ENCODE measurements at places on chromosomes 3 and 15. TPM values are rescaled to one million over a fixed set of nuclear protein-coding genes. Genes with fewer than 3 reads are reported as not detected.
A peak's percentile ranks its signal among the peaks of the same experiment; 100 is the strongest.

DNA sequence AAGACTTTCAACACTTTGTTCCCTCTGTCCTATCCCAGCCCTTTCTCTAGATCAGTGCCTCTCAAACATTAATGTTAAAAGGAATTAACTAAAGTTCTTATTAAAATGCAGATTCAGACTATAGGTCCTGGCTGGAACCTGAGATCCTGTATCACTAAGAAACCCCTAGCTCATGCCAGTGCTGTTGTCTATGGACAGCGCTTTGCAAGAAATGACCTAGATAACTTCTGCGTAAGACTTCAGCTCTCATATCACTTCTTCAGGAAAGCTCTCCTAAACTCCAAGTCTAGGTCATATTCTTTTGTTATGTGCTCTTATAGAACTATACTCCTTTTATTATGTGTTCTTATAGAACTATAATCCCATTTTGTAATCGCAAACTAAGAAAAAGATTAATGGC, 67.8 kb upstream of the CDIN1 start:
- peaks cover 8% of the 10 kb centered on the region for H3K27me3 ChIP-seq
- no peaks in the 10 kb centered on the region for H3K4me1 ChIP-seq
- H3K4me3 ChIP-seq: no peak overlapping the region
- no peak for DNase-seq
- no peaks in the 10 kb centered on the region for H3K36me3 ChIP-seq

DNA sequence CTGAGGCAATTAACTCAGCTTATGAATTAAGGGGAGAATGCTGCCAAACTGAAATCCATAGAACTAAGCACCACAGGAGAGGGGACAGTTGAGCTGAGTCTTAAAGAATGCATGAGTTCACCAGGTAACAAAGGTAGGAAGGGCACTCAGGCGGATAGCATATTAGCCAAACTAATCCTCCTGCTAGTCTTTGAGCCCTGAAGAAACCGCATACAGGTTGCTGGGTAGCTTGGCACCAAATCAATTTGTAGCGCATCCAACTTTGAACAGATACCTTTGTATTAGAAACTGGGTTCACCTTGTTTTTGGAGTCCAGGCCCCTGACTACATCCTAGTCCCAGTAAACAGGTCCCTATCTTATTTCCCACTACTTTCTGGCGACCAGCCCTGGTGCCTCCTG, 93.7 kb downstream of the FRMD4B start:
- no peaks in the 10 kb centered on the region for H3K27me3 ChIP-seq
- H3K27ac ChIP-seq: no peak overlapping the region
- no peak for DNase-seq

DNA sequence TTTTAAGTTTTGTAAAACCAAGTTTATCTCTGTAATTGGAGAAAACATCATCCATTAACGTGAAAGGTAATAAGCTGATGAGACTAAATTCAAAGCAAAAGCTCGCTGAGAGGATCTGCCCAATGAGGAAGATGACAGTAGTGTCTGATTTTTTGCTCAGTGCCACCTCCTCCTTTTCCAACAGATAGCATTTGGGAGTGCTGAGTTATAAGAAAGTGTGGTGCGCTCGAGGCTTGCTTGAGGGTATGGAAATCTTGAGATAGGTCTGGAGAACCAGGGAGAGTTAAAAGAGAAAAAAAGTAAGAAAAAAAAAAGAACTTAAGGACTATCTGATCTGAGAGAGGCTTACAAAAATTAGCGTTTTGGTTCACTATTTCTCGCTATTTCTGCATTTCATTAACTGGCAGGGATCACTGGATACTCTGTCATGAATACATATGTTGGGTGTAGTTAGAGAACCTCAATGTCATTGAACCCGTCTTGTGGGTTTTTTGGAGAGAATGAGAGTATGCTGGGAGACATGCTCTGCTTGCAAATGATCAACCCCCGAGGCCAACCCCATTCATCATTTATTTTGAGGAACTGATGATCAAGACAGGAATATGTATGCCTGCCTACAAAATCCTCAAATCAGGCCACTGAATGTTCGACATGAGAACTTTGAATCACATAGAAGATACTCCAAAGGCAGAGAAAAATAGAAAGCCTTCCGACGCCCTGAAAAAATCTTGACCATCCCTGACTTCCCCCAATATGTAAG, 973 bp upstream of the USP13 start:
- peaks cover 25% of the 10 kb centered on the region for H3K4me1 ChIP-seq
- no peaks in the 10 kb centered on the region for H3K27me3 ChIP-seq
- DNase-seq: no peak
- H3K4me3 ChIP-seq: peak overlapping the region; percentile 83
- peaks cover 6% of the 10 kb centered on the region for H3K36me3 ChIP-seq
- H3K27ac ChIP-seq: peak overlapping the region; percentile 61

PROK2 gene
- not detected for total RNA-seq

GRCh38 chr15:59424616-59425015, 13.4 kb upstream of the FAM81A start:
- H3K27ac ChIP-seq: no peak overlapping the region
- no peak for DNase-seq
- peaks cover 29% of the 10 kb centered on the region for H3K4me1 ChIP-seq
- no peak overlapping the region for H3K4me3 ChIP-seq
- no peaks in the 10 kb centered on the region for H3K36me3 ChIP-seq

GRCh38 chr3:125280668-125281361, 68.3 kb upstream of the SLC12A8 start:
- H3K4me1 ChIP-seq: no peaks in the 10 kb centered on the region
- H3K36me3 ChIP-seq: peaks cover 72% of the 10 kb centered on the region
- H3K27me3 ChIP-seq: no peaks in the 10 kb centered on the region
- no peak overlapping the region for H3K27ac ChIP-seq
- DNase-seq: no peak

SOX14 gene
- not detected for total RNA-seq

DNA sequence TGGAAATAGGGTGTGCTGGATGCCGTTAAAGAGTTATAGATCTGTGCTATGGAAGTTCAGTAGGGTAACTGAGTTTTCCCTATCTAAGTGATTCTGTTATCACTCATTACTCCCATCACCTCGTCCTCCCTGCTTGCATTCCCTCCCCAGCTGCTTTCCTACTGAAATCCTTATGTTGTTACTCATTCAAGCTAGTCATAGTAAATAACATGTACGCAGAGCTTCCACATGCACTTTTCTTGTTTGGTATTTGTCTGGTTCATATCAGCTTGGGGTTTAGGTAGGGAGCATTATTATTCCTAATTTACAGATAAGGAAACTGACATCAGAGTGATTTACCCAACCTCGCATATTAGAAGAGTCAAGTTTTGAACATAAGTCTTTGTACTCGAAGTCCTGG, 135.1 kb downstream of the HCN4 start:
- peaks cover 13% of the 10 kb centered on the region for H3K27me3 ChIP-seq
- no peak for DNase-seq
- H3K27ac ChIP-seq: no peak overlapping the region

DNA sequence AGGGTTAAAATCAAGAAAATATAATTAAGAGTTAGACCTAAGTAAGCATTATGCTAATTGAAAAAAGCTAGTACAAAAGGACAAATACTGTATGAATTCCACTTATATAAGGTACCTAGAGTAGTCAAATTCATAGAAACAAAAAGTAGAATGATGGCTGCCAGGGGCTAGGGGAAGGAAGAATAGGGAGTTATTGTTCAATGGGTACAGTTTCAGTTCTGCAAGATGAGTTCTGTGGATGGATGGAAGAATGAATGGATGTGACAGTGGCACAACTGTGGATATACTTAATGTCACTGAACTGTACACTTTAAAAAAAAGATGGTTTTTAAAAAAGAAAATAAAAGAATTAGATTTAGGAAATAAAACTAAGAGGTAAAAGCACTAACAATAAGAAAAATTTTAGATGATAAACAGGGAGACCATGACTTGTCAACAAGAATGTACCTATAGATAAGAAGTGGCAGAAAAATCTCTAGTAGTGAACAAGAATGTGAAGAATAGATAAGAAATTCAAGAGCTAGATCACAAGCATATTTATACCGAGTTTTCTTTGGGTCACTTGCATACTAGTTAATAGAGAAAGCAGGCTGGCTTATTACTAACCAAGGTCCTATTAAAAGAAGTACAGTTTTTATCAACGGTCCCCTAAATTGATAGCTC, 5.5 kb downstream of the IFT80 start:
- H3K4me1 ChIP-seq: peaks cover 10% of the 10 kb centered on the region
- H3K36me3 ChIP-seq: peaks cover 2% of the 10 kb centered on the region
- no peak overlapping the region for H3K27ac ChIP-seq
- no peak for DNase-seq

AGBL1 gene
- not detected for total RNA-seq

IQCF5 gene
- total RNA-seq: not detected

- H3K27ac ChIP-seq: no peak overlapping the region
- H3K4me3 ChIP-seq: no peak overlapping the region
- H3K36me3 ChIP-seq: no peaks in the 10 kb centered on the region
- no peaks in the 10 kb centered on the region for H3K4me1 ChIP-seq
- H3K27me3 ChIP-seq: no peaks in the 10 kb centered on the region
- DNase-seq: no peak
These were observed 139.3 kb upstream of the ROBO2 start for GRCh38 chr3:76900596-76900995.

ANKUB1 gene
- total RNA-seq: not detected

DNA sequence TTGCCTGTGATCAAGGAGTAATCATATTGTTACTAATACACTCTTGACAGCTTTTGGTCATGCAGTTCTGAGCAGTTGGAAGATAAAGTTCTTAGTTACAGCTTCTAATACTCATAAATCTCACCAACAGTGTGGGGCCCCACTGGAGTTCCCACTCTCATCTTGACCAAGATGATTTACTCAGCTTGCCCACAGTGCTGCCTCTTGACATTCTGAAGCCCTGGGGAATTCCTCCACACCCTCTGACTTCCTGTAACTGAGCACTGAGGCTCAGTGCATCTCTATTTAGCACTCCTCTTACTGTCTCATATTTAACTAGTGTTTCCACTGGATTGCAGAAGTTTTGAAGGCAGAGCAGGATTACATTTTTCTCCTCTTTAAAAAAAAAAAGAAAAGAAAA, 1.9 kb upstream of the ARL6IP5 start:
- H3K36me3 ChIP-seq: peaks cover 22% of the 10 kb centered on the region
- H3K4me1 ChIP-seq: peaks cover 80% of the 10 kb centered on the region
- H3K27ac ChIP-seq: peak overlapping the region; percentile 95

DNA sequence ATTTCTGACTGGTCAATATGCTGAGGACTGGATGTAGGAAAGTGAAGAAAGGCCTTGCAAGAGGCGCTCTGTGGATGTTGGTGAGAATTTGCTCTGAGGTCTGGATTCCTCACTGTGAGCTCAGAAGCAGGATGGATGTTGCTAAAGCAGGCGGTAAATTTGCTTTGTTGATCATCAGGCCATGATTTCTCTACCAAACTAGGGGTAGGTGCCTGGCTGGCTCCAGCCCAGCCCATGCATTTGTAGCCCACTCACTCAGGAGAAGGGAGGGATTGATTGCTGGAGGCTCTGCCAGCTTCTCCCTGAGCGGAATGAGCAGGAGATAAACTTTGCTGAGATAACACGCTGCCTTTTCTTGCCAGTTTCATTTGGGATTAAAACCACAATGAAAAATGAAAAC, 44.3 kb upstream of the NTRK3 start:
- H3K27ac ChIP-seq: no peak overlapping the region
- H3K4me1 ChIP-seq: no peaks in the 10 kb centered on the region
- DNase-seq: no peak
- no peaks in the 10 kb centered on the region for H3K27me3 ChIP-seq
- no peaks in the 10 kb centered on the region for H3K36me3 ChIP-seq
- H3K4me3 ChIP-seq: no peak overlapping the region

Measured in activated B cell treated with CpG ODN at 0.5 μM for 24 hours (primary cell).